GM12891 (cell line): ENCODE measurements at places on chromosomes 4 and X.

- DNase-seq = no peak
Observed at GRCh38 chr4:80931631-80932081, 98.9 kb upstream of the BMP3 start.

DNA sequence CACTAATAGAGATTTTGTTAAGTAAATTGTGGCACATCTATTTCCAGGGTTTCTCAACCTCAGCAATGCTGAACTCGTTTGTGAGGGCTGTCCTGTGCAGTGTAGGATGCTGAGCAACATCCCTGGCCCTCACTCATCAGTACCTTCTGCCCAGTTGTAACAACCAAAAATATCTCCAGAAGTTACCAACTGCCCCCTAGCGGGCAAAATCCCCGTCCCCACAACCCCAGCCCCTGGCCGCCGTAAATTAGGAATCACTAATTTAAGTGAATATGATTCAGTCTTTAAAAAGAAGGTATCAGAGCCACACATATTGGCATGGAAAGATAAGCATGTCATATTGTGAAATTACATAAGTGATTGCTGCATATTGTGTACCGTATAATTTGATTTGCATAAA is 123.4 kb downstream of the ASB9 start:
- no peak for DNase-seq

- DNase-seq = no peak
Observed at GRCh38 chr4:121814756-121815155, 8.9 kb downstream of the CCNA2 start.

DNA sequence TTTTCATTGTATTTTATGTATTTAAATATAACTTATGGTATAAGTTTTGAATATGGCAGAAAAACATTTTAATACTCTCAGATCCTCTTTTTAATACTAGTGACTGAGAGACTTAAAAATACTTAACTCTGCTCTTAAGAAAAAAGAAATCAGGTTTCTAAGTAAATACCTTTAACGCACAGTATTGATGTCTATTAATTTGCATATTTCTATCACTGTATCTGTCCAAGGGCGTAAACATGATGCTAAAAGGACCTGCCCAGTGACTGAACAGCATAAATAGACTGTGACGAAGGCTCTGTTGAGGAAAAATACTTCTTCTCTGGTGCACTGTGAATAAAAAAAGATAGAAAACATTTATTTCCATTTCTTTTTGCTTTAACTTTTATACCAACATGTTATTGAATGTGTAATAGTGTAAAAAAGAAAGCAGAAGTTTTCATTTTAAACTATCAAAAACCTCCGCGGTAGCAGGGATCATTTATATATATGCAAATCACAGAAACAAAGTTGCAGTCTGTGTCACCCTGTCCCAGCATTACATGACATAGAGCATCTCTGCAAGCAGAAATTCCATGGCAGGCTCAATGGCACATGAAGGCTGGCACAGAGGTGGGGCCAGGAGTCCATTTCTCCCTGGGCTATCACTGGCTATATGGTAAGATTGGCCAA is 75.4 kb downstream of the ZAR1 start:
- DNase-seq = no peak

GRCh38 chr4:41451961-41452360 is 86.0 kb upstream of the LIMCH1 start:
- DNase-seq = no peak

DNA sequence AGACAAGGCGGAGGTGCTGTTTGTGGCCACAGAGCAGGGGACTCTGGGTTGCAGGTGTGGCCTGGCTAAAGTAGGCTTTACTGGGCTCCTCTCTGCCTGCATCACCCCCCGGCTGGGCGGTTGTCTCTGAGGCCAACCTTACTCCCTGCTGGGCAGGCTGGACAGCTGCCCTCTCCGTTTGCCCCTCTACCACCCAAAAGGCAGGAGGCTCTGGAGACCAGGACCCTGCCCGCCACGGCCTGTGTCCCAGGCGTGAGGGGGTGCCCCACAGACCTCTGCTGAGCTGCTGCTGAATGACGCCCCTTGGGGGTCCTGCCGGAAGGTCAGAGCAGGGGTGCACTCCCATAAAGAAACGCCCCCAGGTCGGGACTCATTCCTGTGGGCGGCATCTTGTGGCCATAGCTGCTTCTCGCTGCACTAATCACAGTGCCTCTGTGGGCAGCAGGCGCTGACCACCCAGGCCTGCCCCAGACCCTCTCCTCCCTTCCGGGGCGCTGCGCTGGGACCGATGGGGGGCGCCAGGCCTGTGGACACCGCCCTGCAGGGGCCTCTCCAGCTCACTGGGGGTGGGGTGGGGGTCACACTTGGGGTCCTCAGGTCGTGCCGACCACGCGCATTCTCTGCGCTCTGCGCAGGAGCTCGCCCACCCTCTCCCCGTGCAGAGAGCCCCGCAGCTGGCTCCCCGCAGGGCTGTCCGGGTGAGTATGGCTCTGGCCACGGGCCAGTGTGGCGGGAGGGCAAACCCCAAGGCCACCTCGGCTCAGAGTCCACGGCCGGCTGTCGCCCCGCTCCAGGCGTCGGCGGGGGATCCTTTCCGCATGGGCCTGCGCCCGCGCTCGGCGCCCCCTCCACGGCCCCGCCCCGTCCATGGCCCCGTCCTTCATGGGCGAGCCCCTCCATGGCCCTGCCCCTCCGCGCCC is 920 bp downstream of the HTT-AS start:
- DNase-seq = no peak

DNA sequence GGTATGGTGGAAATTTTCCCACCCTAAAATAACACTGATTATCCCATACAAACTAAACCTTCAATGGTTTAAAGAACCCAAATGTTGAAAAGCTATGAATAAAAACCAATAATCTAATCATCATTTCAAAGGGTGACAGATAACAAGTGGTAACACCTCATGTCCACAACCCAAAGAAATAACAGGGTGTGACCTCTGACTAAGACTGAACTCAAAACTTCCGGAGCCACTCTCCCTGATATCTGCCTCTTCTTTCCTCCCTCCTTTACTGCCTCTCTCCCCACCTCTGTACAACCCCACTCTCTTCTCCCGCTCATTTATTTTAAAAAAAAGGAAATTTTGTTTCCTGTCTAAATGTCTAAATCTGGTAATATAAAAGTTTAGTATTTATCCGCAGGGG is 11.5 kb downstream of the FBXW7 start:
- no peak for DNase-seq

DNA sequence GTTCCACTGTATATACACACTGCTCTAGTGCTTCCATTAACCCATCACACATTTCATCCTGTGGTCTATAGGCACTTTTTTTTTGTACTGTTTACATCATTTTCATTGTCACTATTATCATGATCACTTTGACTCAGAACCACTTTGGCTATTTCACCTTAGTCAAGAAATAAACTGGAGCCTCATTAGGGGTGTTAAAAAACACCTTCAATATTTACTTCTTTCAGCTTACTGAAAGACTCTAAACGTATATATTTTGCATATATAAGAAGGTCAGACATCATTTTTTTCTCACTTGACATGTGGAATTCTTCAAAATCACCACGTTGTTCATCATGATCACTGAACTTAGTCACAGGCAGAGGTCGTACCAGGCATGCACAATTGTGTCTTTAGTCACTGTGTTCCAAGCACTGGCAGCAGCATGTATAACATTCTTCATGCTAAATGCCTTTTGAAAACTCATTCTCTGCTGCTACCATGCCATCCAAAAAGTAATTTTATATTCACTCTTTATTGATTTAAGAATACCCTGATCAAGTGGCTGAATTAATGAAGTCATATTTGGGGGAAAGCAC is 229.2 kb upstream of the ARSJ start:
- DNase-seq = no peak
